Germinal center (tissue), 1 donor: ENCODE measurements at places on chromosomes 11 and 22.

GRCh38 chr11:67464411-67465188 is 4.5 kb downstream of the TMEM134 start:
- DNase-seq = peak; percentile 94

GRCh38 chr11:130170345-130170744 is 10.8 kb downstream of the ST14 start:
- no peak for DNase-seq

DNA sequence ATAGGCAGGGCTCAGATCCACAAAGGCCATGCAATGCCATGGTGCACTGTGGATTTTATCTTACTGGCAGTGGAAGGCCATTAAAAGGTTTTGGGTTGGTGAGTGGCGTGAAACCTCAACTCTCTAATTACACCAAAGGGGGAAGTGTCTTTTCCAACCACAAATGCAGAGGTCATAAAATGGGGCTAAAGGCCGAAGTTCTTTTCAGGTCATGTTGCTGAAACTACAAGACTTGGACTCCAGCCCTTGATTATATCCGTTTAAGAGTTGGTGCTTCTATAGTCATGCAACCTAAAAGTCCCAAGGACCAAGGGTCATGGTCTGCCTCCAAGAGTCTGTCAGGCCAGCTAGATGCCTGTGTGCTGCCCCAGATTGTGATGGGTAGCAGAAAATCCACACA is 434.3 kb downstream of the RAB38 start:
- no peak for DNase-seq

GRCh38 chr11:28318871-28319270 is 210.7 kb downstream of the METTL15 start:
- DNase-seq = no peak

GRCh38 chr22:26323013-26323412 is 106.0 kb upstream of the ASPHD2 start:
- no peak for DNase-seq

GRCh38 chr22:22155146-22155545 is 89.4 kb upstream of the VPREB1 start:
- DNase-seq = no peak

GRCh38 chr22:42473484-42474193 is 41.4 kb upstream of the NFAM1 start:
- DNase-seq = peak; percentile 32
